H54 (cell line): ENCODE measurements at places on chromosomes 7 and 10.
A peak's percentile ranks its signal among the peaks of the same experiment; 100 is the strongest.

- DNase-seq: no peak
Observed at GRCh38 chr7:11175887-11176286, 202.2 kb downstream of the PHF14 start.

- no peak for DNase-seq
Observed at GRCh38 chr7:106448992-106449859, 164.4 kb upstream of the NAMPT start.

GRCh38 chr10:88793712-88794299 lies 8.7 kb upstream of the LIPM start:
- no peak for DNase-seq

DNA sequence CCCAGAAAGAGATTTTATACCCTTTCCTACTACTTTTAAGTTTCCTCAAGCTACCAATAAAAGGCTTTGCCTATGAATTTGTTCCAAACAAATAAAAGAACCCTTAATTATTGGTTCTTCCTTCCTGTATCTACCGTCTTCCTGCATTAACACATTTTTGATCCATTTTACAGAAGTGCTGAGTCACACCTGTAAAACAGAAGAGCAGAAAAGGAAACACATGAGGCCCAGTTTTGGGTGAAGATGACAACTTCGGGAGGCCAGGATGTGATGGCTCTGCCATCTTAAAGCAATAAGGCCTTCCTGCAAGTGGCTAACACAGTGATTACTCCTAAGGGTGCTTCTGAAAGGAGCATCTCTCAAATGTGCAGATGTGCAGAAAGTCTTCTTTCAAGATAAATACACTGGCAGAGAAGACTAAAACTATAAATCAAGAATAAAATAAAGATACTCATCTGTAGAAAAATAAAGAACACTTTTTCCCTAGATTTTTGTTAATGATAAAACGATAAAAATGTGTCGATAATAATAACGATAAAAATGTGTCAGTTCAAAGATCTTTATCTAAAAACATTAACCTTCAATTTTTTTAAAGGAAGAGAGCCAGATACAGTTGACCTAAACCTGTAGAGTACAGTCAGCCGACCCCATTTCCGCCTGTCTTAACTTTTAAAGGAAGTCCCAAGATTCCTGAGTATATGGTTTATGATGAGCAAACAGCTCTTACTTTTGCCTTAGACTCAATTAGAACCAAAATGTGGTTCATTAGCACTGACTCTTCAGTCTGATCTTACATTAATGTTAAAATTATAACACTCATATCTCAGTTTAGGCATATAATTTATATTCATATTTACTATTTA lies 108.6 kb downstream of the UBE2H start:
- no peak for DNase-seq

GRCh38 chr7:6407434-6407833 lies 40.3 kb downstream of the DAGLB start:
- DNase-seq: no peak

- no peak for DNase-seq
Observed at GRCh38 chr10:4771554-4772201, 54.3 kb upstream of the AKR1E2 start.

DNA sequence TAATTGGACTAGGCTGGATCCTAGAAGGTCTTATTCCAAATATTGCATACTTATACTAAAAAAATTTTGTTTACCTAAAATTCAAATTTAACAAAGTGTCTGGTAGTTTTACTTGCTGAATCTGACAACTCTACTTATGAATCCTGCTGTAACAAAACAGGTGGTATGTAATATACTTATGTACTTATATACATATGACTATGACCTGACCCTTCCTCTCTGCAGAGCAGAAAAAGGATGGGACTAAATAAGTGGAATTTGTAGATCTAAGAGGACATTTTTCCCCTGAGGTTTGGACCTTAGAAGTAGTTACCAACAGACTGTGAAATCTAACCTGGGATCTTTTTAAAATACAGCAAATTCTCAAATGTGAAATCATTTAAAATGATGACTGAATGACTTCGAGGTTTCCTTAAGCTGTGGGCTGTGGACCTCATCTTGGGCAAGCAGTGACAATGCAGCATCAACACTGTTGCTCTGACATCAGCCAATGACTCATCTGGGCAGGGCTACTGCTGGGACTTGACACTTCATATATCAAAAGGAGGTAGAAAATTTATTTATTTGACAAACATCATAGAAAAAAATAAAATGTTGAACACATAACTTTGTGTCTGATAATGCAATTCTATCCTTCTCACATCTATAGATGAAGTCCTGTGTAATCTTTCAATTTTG lies 73.6 kb downstream of the RELN start:
- no peak for DNase-seq

DNA sequence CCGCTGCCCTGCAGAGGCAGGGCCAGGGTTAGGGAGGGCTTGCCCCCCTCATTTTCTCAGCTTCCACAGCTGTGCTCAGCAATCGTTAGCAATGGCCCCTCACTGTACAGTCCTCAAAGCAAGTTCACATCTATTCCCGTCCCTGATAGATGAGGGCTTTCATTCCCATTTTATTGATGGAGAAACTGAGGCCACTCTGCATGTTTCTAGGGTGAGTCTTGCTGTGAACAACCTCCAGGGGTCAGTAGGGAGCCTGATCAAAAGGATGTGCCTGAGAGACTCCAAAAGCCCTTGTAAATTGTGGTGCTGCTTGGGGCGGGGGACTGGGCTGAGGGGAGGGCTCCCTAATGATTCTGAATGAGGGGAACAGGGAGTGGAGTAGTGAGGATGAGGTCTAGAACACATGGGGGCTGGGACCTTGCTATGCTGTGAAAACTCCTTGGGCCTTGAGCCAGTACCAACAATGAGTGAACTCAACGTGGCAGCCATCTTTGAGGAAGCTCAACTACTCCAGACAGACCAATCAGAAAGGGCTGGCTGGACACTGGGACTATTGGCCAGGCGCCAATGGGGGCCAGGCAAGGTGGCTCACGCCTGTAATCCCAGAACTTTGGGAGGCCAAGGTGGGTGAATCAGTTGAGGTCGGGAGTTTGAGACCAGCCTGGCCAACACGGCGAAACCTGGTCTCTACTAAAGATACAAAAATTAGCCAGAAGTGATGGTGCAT lies 6.7 kb upstream of the GRIFIN start:
- DNase-seq: no peak

DNA sequence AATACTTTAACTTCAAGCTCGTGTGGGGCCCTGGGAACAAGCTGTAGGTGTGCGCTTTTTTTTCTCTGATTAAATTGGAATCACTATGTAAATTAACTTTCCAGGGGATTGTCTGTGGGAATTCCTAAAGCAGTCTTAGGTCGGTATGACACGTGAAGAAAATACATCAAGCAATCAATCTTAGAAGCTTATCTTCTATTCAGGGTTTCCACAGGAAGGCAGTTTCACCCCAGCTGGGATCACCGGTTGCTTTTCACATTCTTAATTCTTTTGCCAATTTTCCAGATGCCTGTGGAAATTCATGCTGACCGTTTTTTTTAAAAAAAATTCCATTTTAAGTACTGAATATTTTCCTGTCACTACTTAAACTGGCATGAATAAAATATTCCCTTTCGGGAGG lies 41.9 kb downstream of the CAMK1D start:
- no peak for DNase-seq

DNA sequence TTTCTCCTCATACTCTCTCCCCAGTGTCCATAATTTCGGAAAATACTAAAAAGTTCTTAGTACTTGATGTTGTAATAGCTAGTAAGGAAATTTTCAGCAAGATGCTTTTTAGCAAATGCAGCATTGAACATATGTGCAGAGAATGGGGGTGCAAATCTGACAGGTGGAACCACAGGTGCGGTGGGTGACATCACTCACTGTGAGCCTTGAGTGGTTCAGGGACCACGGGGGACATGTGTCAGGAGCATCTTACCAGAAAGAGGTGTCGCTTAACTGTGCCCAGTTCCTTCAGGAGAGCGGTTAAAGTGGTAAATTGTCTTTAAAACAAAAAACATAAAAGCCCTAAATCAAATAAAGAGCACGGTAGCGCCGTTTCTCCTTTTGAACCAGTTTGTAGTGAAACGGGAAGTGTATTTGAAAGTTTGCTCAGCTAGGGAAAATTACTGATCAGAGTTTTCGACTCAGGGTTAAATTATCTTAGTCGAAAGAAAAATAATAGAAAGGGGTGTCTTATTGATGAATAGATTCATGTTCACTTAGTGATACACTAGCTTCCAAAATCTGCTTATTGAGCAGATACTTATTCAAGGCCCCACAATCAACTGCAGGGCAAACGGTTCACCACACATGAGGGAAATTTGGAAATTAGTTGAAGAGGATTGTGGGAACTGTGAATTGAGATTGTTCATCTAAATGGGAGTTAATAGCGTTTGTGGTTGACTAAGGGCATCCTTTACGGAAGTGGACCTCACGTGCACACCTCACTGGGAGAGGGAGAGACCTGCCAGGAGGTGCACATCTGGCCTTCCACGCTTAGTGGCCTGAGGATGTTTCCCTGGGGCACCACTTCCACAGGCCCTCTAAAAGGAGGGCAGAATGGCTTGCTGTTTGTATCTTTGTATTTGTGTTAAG lies 12.7 kb downstream of the CUL1 start:
- DNase-seq: no peak

GRCh38 chr10:117312430-117312829 lies 62.8 kb downstream of the PDZD8 start:
- DNase-seq: no peak

- DNase-seq: no peak
Observed at GRCh38 chr10:116720241-116720643, 22.1 kb downstream of the HSPA12A start.

GRCh38 chr7:11833431-11833830 lies 1.4 kb upstream of the THSD7A start:
- DNase-seq: no peak

GRCh38 chr10:78176320-78177317 lies 143.0 kb downstream of the RPS24 start:
- no peak for DNase-seq

- DNase-seq: no peak
Observed at GRCh38 chr10:95480102-95480900, 80.9 kb downstream of the SORBS1 start.

GRCh38 chr7:111292026-111292470 lies 201.1 kb downstream of the LRRN3 start:
- no peak for DNase-seq

DNA sequence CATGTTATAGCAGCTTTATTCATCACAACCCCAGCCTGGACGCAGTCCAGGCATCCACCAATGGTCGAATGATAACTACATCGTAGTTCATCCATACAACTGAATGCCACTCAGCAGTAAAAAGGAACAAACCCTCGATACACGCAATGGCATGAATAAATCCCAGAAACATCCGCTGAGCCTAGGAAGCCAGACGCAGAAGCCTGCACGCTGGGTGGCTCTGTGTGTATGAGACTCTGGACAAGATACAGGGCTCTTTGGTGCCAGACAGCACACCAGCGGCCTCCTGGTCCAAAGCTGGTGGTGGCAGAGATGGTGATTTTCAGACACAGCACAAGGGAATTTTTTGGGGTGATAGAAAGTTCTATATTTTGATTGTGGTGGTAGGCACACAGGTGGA lies 10.0 kb upstream of the CRYGN start:
- no peak for DNase-seq

GRCh38 chr7:29243910-29244655 lies 49.5 kb downstream of the CHN2 start:
- DNase-seq: no peak

DNA sequence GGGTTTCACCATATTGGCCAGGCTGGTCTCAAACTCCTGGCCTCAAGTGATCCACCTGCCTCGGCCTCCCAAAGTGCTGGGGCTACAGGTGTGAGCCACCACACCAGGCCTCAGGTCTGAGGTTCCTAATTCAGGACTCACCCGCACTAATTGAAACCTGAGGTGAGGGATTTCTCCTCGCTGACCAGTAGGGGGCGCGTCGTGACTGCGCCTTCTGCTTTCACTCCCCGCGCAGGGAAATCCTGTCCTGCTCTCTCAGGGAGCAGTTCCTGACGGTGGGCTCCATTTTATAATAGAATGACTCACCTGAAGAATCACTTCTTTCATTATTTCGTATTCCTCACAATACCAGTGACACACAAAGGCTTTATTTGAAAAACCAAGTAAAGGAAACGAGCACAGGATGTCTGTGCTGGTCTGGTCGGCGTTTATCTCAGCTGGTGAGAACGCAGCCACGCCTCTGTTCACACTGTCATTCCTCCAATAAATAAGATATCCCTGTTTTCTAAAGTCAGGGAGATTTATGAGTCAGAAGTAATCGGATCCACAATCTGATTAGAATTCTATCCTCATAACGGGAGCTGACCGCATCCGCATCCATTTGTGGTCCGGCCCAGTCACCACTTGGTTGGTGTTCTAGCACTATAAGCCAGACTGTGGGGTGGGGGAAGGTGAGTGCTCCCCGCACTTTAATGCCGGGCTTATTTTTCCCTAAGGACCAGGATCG lies 35.4 kb downstream of the BAG3 start:
- peak; percentile 69 for DNase-seq

GRCh38 chr10:93954299-93954698 lies 39.4 kb upstream of the PLCE1 start:
- DNase-seq: no peak

- DNase-seq: no peak
Observed at GRCh38 chr7:88044069-88044468, 110.0 kb downstream of the ADAM22 start.

DNA sequence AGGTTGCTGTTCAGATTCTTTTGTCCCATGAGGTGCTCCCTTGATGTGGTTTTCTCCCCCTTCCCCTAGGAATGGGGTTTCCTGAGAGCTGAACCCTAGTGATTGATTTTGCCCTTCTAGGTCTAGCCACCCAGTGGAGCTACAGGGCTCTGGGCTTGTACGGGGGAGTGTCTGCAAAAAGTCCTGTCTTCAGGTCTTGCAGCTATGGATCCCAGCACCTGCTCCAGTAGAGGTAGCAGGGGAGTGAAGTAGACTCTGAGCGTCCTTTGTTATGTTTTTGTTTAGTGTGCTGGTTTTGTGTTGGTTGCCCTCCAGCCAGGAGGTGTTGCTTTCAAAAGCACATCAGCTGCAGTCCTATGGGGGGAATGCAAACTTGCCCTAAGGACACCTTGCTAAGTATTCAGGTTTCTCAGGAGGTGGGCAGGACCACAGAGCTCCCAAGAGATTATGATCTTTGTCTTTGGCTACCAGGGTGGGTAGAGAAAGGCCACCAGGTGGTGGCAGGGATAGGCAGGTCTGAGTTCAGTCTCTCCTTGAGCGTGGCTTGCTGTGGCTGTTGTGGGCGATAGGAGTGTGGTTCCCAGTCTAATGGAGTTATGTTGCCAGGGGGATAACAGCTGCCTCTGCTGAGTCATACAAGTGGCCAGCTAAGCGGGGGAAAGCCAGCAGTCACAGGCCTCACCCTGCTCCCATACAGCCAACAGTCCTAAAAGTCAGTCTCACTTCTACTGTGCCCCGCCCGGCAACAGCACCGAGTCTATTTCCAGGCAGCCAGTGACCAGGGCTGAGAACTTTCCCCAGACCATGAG lies 92.4 kb upstream of the JCAD start:
- peak; percentile 60 for DNase-seq

GRCh38 chr7:31095286-31096197 lies 43.4 kb downstream of the ADCYAP1R1 start:
- DNase-seq: no peak

- no peak for DNase-seq
Observed at GRCh38 chr10:132848951-132849545, 63.1 kb upstream of the NKX6-2 start.
